ENCODE measurements at places on chromosomes 3 and 15.
A peak's percentile ranks its signal among the peaks of the same experiment; 100 is the strongest.

DNA sequence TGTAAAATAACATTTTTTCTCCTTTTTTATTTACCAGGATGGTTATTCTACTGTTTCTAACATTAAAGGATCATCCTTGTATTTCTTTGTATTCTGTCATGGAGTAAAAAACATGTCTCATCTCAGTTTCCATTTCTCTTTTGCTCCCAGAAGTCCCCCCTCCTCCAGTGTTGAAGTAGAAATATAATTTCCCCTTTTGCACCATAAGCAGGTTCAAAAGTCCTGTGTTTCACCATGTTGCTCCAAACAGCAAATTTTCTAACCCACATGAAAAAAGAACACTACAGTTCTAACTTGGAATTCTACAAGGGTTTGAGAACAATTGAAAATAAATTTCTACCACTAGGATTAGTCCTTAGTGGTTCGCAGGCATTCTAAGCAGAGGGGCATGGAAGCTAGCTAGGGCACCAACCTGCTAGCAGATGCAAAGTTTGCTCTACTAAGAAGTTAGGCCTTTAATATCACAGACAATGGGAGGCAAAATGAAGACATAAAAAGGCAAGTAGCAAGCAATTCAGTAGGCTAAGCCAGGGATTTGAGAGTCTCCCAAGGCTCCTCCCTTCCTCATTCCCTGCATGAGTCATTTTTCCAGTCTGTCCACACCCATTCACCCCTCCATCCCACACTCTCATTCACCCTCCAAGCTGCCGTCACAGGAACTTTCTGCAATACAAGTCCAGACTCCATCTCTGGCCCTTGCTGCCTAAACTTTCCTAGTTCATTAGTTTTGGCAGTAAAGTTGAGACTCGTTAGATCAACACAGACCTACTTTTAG lies 2.3 kb upstream of the MBNL1 start:
- peak; percentile 73 for DNase-seq

- no peak for DNase-seq
Measured at GRCh38 chr3:25655659-25656058, 9.0 kb downstream of the TOP2B start.

- no peak for DNase-seq
Measured at GRCh38 chr3:181455276-181455675, 256.4 kb upstream of the SOX2 start.

DNA sequence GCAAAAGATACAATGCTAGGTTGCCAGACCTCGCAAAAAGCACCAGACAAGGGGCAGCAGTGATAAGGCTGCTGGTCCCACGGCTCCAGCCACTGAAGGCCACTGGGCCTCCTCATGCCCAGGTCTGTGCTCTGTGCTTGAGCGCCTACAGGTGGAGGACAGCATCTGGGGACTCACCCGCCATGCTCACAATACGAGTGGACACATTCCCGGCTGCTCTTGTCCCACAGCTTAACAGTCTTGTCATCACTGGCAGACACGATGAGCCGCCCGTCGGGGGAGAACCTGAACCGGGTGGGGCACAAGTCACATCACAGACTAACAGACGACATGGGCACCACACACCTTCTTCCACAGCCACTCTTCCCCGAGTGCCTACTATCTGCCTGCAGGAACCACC lies 7.4 kb downstream of the POC1A start:
- no peak for DNase-seq

GRCh38 chr15:93265111-93265556 lies 176.1 kb upstream of the RGMA start:
- DNase-seq: no peak

- DNase-seq: no peak
Measured at GRCh38 chr15:27330326-27330725, 359.3 kb downstream of the GABRG3 start.

All from epithelial cell of proximal tubule (primary cell).